T-cell (primary cell): ENCODE measurements at places on chromosomes 7 and 10.

GRCh38 chr10:110486680-110487410 lies 10.9 kb upstream of the DUSP5 start:
- H3K36me3 ChIP-seq = no peaks in the 10 kb centered on the region
- H3K4me1 ChIP-seq = no peaks in the 10 kb centered on the region
- no peak for DNase-seq
- no peak overlapping the region for H3K4me3 ChIP-seq
- H3K27ac ChIP-seq = no peak overlapping the region
- no peaks in the 10 kb centered on the region for H3K27me3 ChIP-seq

- H3K4me1 ChIP-seq = peaks cover 20% of the 10 kb centered on the region
- no peaks in the 10 kb centered on the region for H3K27me3 ChIP-seq
- peak; percentile 16 for DNase-seq
- peak overlapping the region; percentile 93 for H3K27ac ChIP-seq
- peak overlapping the region; percentile 97 for H3K4me3 ChIP-seq
Measured at GRCh38 chr7:17939606-17940301, 540 bp downstream of the SNX13 start.

GRCh38 chr10:75548356-75548755 lies 116.9 kb downstream of the LRMDA start:
- H3K4me3 ChIP-seq = no peak overlapping the region
- no peaks in the 10 kb centered on the region for H3K27me3 ChIP-seq
- no peak overlapping the region for H3K27ac ChIP-seq
- DNase-seq = no peak

GRCh38 chr10:30436191-30436611 lies 2.2 kb downstream of the MAP3K8 start:
- peaks cover 17% of the 10 kb centered on the region for H3K4me1 ChIP-seq
- H3K27ac ChIP-seq = peak overlapping the region; percentile 91
- no peaks in the 10 kb centered on the region for H3K27me3 ChIP-seq
- no peaks in the 10 kb centered on the region for H3K36me3 ChIP-seq
- no peak for DNase-seq

GRCh38 chr10:31620226-31621151 lies 301.5 kb downstream of the ZEB1 start:
- H3K4me1 ChIP-seq = no peaks in the 10 kb centered on the region
- H3K27me3 ChIP-seq = no peaks in the 10 kb centered on the region
- no peak overlapping the region for H3K4me3 ChIP-seq
- no peak overlapping the region for H3K27ac ChIP-seq
- no peak for DNase-seq
- no peaks in the 10 kb centered on the region for H3K36me3 ChIP-seq

DNA sequence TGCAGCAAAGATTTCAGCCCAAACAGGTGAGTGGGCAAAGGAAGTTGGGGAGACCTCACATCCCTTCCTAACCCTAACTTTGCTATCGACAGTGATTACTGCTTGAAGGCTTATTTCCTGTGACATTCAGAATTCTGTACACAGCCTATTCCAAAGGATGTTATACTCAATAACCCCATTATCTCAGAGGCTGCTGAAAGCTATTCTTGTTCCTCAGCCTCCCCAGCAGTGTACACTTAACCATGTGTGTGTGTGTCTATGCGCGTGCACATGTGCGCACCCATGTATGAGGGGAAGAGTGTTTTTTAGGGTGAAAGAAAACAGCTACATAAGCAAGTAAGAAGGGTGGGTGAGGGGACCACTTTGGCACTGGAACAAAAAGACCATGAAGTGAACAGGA lies 90.4 kb upstream of the KCNIP2 start:
- H3K27me3 ChIP-seq = no peaks in the 10 kb centered on the region
- no peaks in the 10 kb centered on the region for H3K4me1 ChIP-seq
- no peak for DNase-seq
- H3K36me3 ChIP-seq = peaks cover 11% of the 10 kb centered on the region

DNA sequence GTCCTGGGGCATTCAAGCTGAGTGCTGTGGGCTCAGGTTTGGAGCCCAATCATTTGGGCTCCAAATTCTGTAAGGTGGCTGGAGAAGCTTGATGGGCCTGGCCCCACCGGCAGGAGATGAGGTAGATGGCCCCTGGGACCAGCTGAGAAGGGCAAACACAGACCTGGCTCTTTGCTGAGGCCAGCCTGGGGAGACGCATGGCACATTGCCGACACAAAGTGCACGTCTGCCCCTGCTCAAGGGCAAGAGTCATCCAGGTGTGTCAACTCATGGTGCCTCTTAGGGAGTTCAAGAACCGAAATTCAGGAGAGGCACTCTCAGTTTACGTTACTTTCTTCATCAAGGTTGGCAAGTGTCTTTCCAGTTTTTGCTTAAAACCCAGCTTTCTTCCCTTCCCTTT lies 227.5 kb downstream of the LRMDA start:
- peaks cover 10% of the 10 kb centered on the region for H3K27me3 ChIP-seq
- H3K36me3 ChIP-seq = no peaks in the 10 kb centered on the region
- H3K4me1 ChIP-seq = no peaks in the 10 kb centered on the region
- DNase-seq = no peak
- H3K27ac ChIP-seq = no peak overlapping the region

- DNase-seq = no peak
- no peaks in the 10 kb centered on the region for H3K27me3 ChIP-seq
- H3K36me3 ChIP-seq = peaks cover 12% of the 10 kb centered on the region
- H3K27ac ChIP-seq = no peak overlapping the region
- H3K4me1 ChIP-seq = peaks cover 12% of the 10 kb centered on the region
Measured at GRCh38 chr10:87508837-87509236, 4.1 kb downstream of the MINPP1 start.

DNA sequence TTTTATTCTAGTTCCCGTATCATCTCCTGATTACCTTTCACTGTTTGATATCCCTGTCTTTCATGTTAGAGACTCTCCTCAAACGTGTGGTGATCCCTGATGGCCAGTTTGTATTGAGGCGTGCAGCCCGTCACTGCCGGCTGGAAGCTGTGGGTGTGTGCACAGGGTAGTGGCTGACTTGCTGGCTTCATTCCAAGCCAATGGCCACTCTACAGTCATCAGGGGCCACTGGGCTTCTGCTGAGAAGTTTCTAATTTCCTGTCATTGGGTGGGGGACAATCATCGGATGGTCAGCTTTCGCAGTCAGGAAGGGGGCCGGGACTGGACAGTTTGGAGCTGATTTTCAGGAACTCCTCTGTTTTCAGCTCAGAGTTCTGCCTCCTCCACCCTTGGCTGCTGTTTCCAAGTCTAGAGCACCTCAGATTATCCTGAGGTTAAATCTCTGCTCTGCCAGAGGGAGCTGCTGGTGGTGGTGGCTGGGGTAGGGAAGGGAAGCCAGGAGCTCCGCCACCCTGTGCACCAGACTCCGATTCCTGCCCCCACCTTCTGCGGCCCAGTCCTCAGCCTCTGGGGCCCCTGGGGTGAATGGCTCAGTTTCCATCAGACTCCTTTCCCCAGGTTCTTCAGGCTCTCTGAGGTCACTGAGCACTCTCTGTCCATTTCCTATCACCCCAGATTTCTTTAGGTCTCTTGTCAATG lies 34.9 kb downstream of the BAIAP2L1 start:
- H3K27me3 ChIP-seq = peaks cover 16% of the 10 kb centered on the region
- no peaks in the 10 kb centered on the region for H3K36me3 ChIP-seq
- no peaks in the 10 kb centered on the region for H3K4me1 ChIP-seq
- no peak overlapping the region for H3K4me3 ChIP-seq
- H3K27ac ChIP-seq = no peak overlapping the region
- DNase-seq = no peak

- H3K36me3 ChIP-seq = no peaks in the 10 kb centered on the region
- no peaks in the 10 kb centered on the region for H3K4me1 ChIP-seq
- no peak overlapping the region for H3K27ac ChIP-seq
- no peak for DNase-seq
- H3K4me3 ChIP-seq = no peak overlapping the region
- H3K27me3 ChIP-seq = no peaks in the 10 kb centered on the region
Measured at GRCh38 chr7:67547183-67547907, 550.7 kb downstream of the TYW1 start.

- H3K27me3 ChIP-seq = peaks cover 17% of the 10 kb centered on the region
- no peaks in the 10 kb centered on the region for H3K4me1 ChIP-seq
- no peaks in the 10 kb centered on the region for H3K36me3 ChIP-seq
- DNase-seq = no peak
- no peak overlapping the region for H3K27ac ChIP-seq
- H3K4me3 ChIP-seq = no peak overlapping the region
Measured at GRCh38 chr10:129459762-129460539, 7.1 kb upstream of the MGMT start.

GRCh38 chr10:119401671-119402395 lies 140.7 kb downstream of the RGS10 start:
- peaks cover 13% of the 10 kb centered on the region for H3K36me3 ChIP-seq
- no peak overlapping the region for H3K4me3 ChIP-seq
- no peak overlapping the region for H3K27ac ChIP-seq
- H3K4me1 ChIP-seq = no peaks in the 10 kb centered on the region

DNA sequence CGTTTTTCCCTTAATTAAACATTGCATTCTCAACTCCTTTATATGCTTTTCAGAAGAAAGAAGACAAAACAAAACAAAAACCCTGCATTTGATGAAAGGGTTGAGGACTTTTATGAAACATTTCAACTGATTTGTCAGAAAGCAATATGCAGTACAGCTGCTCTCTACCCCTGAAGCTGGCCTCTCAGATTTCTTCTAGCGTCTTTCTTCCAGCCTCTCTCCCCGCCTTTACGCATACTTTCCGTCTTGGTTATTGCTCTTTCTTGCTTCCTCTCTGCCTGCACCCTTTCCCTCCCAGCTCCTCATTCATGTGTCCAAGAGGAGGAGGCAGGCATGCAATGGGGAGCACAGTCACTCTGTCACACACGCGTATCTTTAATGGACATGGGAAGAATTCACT lies 91.0 kb upstream of the COL1A2 start:
- H3K27me3 ChIP-seq = no peaks in the 10 kb centered on the region
- H3K27ac ChIP-seq = no peak overlapping the region
- no peak for DNase-seq
- H3K4me3 ChIP-seq = no peak overlapping the region

- no peak overlapping the region for H3K27ac ChIP-seq
- H3K4me3 ChIP-seq = no peak overlapping the region
- no peaks in the 10 kb centered on the region for H3K4me1 ChIP-seq
- H3K36me3 ChIP-seq = no peaks in the 10 kb centered on the region
Measured at GRCh38 chr7:70525991-70526390, 606.0 kb upstream of the GALNT17 start.

DNA sequence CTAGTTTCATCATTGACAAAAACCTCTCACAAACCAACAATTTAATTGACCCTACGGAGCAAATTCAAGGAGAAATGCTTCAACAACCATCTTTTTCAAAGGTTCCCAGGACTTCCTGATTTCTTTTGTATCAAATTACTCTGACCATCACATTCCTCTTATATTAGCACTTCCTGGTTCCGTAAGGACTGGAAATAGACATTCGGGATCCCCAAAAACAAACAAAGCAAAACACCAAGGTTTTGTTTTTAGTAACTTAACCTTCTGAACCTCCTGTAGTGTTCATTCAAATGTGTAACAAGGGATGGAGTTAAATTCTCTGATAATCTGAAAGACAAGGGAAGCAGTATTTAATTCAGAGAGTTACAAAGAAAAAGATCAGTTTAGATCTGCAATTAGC lies 387.6 kb upstream of the NRP1 start:
- no peak overlapping the region for H3K27ac ChIP-seq
- H3K36me3 ChIP-seq = no peaks in the 10 kb centered on the region
- H3K4me1 ChIP-seq = no peaks in the 10 kb centered on the region
- peaks cover 5% of the 10 kb centered on the region for H3K27me3 ChIP-seq

GRCh38 chr7:101893341-101894082 lies 76.1 kb downstream of the CUX1 start:
- H3K27me3 ChIP-seq = no peaks in the 10 kb centered on the region
- H3K4me1 ChIP-seq = no peaks in the 10 kb centered on the region
- no peak overlapping the region for H3K27ac ChIP-seq
- no peaks in the 10 kb centered on the region for H3K36me3 ChIP-seq
- no peak overlapping the region for H3K4me3 ChIP-seq

DNA sequence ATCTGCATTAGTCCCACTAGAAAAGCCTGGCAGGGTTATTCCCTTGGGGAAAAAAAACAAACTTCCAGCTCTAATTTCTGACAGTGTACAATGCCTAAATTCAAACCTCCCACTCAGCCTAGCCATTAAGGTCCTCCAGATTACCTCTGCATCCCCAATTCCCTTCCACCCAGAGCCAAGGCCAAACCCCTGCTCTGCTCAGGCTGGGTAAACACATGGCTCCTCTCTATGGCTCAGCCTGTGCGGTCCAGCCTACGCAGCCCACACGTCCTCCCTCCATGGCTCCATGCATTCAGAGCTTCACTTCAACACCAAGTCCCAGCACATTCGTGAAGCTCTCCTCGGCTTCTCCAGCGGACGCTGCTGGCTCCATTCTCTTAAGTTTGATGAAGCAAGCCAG lies 5.2 kb downstream of the DLG5 start:
- peaks cover 11% of the 10 kb centered on the region for H3K4me1 ChIP-seq
- no peak for DNase-seq
- H3K4me3 ChIP-seq = no peak overlapping the region
- no peak overlapping the region for H3K27ac ChIP-seq
- H3K27me3 ChIP-seq = peaks cover 24% of the 10 kb centered on the region
- H3K36me3 ChIP-seq = no peaks in the 10 kb centered on the region

GRCh38 chr7:108461840-108462239 lies 5.6 kb upstream of the NRCAM start:
- no peak overlapping the region for H3K4me3 ChIP-seq
- H3K36me3 ChIP-seq = no peaks in the 10 kb centered on the region
- peaks cover 26% of the 10 kb centered on the region for H3K4me1 ChIP-seq
- DNase-seq = no peak
- peaks cover 8% of the 10 kb centered on the region for H3K27me3 ChIP-seq

DNA sequence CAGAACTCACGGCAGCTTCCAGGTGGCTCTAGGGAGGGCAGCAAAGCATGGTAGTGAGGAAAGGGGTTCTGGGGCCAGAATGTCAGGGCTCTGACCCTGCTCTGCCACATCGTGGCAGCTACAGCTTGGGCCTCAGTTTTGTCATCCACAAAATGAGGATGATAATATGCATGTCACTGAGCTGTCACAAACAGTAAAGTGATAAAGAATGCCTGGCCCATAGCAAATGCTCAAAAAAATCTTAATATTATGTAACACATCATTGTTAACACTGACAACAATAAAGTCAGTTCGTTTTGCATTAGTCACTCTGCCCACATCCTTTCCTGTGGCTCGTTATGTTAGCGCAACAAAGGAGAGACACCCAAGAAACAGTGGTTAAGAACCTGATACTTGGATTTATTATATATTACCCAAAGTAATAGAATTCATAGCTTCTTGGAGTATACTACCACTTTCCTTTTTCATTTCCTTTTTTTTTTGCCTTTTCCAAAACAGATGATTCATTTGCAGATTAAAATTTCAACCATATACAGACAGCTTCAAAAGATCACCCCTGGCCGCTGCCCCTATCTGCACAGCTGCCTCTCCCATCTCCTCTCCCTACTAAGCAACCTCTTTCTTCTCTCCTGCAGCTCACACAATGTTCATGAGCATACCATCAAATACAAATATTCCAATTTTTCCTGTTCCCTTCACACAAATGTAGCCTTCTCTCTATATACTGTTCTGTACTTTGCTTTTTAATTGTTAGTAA lies 45.5 kb upstream of the DDC start:
- H3K36me3 ChIP-seq = peaks cover 3% of the 10 kb centered on the region
- DNase-seq = peak; percentile 38
- no peak overlapping the region for H3K4me3 ChIP-seq
